ENCODE measurements at places on chromosomes 12 and 14.

DNA sequence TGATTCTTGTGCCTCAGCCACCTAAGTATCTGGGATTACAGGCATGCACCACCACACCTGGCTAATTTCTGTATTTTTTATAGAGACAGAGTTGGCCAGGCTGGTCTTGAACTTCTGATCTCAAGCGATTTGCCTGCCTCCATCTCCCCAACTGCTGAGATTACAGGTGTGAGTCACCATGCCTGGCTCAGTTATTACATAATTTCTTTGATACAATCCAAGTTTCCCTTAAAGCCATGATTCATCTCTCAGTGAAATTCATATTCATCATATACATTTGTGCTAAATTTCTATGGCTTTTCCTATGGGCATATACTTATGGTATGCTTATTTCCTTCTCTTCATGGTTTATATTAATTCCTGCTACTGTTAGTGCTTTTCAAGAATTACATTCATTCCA, 29.1 kb upstream of the PZP start:
- DNase-seq, result no peak

DNA sequence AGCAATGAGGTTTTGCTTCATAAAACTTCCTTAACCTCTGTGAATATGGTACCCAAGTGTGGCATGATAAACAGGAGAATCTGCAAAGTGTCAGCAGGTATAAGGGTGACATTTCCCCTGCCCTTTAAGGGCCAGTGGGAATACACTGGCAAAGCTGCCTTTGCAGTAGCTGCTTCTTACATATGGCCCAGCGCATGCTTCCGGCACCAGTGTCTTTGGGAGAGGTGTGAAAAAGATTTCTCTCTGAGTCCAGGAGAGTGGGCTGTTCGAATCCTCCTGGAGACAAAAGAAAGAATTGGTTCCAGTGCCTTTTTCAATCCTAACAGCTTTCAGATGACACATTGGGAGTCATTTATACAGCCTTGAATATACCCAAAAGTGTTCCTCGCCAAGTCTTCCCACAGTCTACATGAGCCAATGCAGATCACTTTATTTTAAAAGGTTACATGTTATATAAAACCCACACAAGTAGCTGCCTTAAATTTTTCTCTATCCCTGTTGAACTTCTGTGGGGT, 437.7 kb downstream of the PRKD1 start:
- no peak for DNase-seq

- no peak for DNase-seq
These were observed 18.1 kb downstream of the CAMKK2 start for GRCh38 chr12:121278169-121279070.

GRCh38 chr12:25131270-25131669, 63.7 kb downstream of the DNAI7 start:
- DNase-seq, result no peak

DNA sequence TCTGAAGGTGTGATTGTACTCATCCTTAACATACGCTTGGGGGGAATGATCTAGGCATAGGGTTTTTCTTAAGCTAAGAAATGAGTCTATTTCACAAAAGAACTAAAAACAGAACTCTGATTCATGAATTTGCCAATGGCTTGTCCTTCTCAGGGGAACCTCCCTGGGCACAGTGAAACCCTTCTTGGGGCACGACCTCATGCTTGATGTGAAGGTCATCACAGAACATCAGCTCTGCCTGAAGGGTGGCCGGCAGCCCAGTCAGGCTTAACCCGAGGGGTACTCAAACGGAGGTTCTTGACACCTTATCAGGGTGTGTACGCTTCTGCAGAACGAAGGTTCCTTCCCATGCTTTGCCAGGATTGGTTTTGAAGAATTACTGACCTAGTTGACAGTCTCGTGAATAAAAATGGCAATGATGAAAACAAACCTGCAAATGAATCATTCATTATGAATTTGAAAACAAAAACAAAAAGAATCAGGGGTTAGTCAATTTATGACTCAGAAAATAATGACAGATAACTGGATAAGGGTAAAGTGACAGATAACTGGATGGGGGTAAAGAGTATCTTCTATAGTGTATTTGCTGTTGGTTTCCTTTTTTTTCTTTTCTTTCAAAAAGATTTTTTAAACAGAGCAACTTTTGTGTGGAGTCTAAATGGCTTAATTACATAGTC, 86.4 kb downstream of the GALNT8 start:
- no peak for DNase-seq
